ENCODE measurements at places on chromosomes 12 and 14.

DNA sequence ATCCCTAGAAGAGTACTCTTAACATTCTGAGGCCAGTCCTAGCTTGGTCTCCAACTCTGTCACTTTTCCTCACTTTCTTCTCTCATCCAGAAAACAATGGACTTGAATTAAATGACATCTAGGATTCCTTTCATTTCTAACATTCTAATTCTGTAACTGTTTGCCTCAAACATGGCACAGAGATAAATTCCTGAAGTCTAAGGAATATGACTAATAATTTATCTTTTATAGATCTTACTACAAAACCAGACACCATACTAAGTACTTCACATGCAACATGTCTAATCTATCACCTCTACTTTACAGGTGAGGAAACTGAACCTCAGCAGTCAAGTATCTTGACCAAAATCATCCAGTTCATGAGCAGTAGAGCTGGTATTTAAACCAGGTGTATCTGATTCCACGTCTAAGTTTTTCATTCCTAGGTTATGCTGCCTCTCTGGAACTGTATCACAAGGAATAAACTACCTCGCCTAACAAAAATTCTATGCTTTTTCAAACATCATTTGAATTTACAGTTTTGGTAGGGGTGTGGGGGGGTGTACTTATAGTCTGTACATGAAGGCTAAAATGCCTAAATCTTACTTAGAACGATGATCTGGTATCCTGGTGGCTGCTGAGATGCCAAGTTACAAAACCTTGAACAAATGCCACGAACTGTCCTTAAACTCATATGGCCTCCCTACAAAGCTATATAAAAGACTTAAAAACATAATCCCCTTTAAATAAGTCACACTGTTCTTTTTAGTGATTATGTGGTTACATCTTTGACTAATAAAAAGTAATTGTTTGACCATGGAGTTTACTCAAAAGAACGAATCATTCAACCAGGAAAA is 41.6 kb downstream of the ATXN2 start:
- DNase-seq = no peak

DNA sequence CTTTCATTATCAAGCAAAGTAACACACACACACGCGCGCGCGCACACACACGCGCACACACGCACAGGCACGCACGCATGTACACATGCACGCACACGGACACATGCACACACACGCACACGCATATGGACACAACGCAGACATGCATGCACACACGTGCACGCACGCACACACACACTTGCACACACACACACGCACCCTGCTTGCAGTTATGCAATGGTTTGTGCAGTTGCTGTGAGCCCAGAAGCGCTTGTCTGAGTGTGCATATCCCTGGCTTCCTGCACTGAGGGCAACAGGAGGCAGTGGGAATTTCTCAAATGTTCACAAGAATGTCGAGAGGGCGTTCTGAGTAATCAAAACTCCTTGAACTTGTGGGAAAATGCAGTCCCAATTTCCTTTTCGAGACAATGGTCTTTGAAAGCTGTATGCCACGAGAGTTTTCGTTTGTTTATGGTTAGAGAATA is 41.6 kb downstream of the NFKBIA start:
- no peak for DNase-seq

DNA sequence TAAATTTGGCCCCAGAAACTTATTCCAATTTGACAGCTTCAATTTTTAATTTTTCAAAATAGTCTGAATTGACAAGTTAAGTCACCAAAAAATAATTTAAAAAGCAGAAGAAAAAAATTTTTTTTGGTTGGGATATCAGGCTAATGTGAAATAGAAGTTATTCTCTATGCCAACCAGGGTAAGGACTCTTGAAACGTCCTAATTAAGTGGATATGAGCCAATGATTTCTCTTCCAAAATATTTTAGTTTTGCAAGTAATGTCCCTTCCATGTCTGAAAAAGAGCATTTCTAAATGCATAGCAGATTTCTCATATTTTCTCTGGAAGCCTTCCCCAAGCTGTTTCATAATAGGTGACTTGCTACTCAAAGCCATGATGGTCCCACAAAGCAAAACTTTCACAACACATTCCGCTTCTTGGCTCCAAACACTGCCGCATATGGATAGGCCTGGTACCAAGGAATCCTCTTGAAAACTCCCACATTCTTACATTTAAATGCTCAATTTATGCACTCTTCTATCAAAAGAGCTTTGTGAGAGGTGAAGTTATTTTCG is 65.1 kb downstream of the SIX6 start:
- DNase-seq = no peak

- no peak for DNase-seq
These were observed 245.5 kb downstream of the ATP23 start for GRCh38 chr12:58186914-58187313.
